ENCODE measurements at places on chromosomes 6 and 20. TPM values are rescaled to one million over a fixed set of nuclear protein-coding genes. Genes with fewer than 3 reads are reported as not detected.

DNA sequence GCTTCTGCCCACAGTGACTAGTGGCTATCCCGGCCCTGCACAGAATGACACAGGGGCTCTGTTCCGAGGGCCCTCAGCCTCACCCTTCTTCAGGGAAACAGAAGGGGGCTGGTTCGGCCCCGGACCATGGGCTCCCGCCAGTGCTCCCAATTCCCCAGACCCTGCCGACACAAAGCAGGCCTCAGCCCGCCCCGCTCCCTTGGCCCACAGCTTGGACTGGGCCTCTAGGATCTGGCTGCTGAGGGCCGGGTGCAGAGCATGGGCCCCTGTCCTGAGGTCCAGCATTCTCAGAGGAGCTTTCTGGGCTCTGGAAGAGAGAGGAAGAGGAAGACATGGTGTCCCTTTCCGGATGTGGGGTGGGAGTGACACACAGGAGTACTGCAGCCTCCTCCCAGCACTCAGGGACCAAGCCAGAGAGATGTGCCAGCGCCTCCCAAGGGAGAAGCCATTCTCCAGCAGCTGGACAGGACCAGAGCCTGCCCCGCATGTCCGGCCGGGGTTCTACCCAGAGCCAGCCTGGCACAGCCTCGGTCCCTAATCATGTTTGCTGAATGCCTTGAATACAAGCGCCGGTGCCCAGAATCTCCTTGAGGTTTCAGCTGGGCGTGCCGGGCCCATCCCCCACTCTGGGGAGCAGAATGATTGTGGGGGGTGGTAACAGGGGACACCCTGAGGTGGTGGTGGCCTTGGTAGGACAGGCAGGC is 23.9 kb downstream of the C20orf203 start:
- H3K36me3 ChIP-seq: no peaks in the 10 kb centered on the region
- no peak overlapping the region for H3K4me3 ChIP-seq
- H3K4me1 ChIP-seq: peaks cover 3% of the 10 kb centered on the region

GRCh38 chr6:132061381-132061780 is 110.2 kb upstream of the CCN2 start:
- no peak for DNase-seq
- H3K4me1 ChIP-seq: peaks cover 24% of the 10 kb centered on the region
- no peaks in the 10 kb centered on the region for H3K36me3 ChIP-seq
- H3K27me3 ChIP-seq: no peaks in the 10 kb centered on the region

GRCh38 chr6:146598772-146599405 is at the start of gene ADGB:
Gene ADGB (plus strand): TSS chr6:146598972. CDS start chr6:146599041, 69 bp downstream.
- H3K4me3 ChIP-seq: peak within 1 kb of the TSS; percentile 45
- no peaks in the 10 kb centered on the region for H3K36me3 ChIP-seq
- DNase-seq: no peak

The CALHM6 gene
- total RNA-seq: 5.0 TPM

Measured in sigmoid colon (tissue), 7 donors.